ENCODE measurements at places on chromosomes 6 and 20. TPM values are rescaled to one million over a fixed set of nuclear protein-coding genes. Genes with fewer than 3 reads are reported as not detected.

Gene TNXB
- total RNA-seq, result 9.3 TPM

DNA sequence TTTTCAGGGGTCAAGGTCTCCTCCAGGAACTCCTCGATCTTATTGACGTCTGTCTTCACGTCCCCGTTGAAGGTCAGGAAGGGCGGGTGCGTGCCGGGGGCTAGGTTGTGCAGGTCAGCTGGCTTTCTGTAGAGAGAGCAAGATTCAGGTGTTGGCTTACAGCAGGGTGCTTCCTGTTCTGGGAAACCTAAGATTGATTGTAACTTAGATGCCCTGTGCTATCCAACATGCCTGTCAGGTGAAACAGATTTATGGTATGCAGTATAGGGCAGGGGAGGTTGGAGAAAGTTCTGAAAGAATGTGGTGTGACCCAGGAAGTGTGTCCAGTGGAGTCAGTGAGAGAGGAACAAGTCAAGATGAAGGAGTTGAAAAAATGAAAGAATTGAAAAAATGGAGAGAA is 66.4 kb downstream of the CLIC5 start:
- H3K36me3 ChIP-seq, result no peaks in the 10 kb centered on the region
- no peak overlapping the region for H3K27ac ChIP-seq
- no peaks in the 10 kb centered on the region for H3K27me3 ChIP-seq
- DNase-seq, result no peak

- no peak for DNase-seq
- H3K4me3 ChIP-seq, result no peak overlapping the region
- no peaks in the 10 kb centered on the region for H3K36me3 ChIP-seq
- no peaks in the 10 kb centered on the region for H3K4me1 ChIP-seq
- H3K27ac ChIP-seq, result no peak overlapping the region
- no peaks in the 10 kb centered on the region for H3K27me3 ChIP-seq
Measured at GRCh38 chr20:58088625-58089024, 139.8 kb downstream of the ANKRD60 start.

Gene SYCP2L
- total RNA-seq, result 6.0 TPM

All from endodermal cell (in vitro differentiated cells).